ENCODE measurements at places on chromosomes 11 and 22.

- DNase-seq = no peak
Observed at GRCh38 chr11:123163621-123164020, 31.4 kb downstream of the CLMP start.

DNA sequence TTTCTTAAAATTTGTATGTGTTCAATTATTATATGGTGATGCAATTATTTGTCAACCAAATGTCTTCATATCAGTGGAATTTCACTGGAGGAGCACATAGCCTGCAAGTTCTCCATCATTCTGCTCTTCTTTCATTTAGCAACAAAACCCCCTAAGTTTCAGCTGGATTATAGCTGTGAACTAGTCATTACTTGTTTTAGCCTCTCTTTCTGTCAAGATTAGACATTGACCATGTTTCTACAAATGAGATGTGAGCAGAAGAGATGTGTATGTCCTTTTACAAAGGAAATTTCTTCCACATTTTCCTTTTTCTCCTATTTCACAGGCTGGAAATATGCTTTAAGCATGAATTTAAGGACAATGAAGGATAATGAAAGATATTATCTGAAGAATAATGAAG, 9.2 kb upstream of the NOX4 start:
- no peak for DNase-seq

- DNase-seq = no peak
Observed at GRCh38 chr11:94030059-94030458, 8.9 kb downstream of the HEPHL1 start.

DNA sequence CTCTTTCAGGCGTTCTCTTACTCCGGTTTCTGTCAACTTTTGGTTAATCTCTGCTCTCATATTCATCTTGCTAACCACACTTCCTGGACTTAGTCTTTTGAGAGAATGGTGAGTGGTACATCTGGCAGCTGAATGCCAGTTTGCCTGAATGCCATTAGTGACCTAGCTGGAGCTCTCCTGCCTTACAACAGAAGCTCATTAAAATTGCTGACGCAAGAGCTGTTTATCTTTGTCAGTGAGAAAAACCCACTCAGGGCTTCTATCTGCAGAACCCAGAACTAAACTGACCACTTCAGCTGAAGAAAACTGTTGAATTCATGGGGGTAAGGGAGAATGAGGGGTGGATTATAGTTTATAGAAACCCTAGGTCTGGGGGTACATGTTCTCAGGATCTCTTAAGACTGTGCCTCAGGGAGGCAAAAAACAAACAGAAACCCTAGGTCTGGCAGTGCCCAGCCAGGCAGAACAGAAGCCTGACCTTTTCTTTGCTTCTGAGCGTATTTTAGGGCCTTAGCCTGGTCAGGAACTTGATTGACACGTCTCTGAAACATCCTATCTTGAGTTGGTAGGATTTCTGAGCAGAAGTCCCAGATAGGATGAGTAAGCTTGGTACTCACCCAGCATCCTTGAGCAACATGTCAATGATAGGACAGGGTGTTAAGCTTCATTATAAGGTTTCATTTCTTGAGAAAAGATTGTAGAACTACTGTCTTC, 52.8 kb upstream of the YWHAH start:
- DNase-seq = no peak

- no peak for DNase-seq
Observed at GRCh38 chr22:49576241-49577141, 251.2 kb downstream of the BRD1 start.

DNA sequence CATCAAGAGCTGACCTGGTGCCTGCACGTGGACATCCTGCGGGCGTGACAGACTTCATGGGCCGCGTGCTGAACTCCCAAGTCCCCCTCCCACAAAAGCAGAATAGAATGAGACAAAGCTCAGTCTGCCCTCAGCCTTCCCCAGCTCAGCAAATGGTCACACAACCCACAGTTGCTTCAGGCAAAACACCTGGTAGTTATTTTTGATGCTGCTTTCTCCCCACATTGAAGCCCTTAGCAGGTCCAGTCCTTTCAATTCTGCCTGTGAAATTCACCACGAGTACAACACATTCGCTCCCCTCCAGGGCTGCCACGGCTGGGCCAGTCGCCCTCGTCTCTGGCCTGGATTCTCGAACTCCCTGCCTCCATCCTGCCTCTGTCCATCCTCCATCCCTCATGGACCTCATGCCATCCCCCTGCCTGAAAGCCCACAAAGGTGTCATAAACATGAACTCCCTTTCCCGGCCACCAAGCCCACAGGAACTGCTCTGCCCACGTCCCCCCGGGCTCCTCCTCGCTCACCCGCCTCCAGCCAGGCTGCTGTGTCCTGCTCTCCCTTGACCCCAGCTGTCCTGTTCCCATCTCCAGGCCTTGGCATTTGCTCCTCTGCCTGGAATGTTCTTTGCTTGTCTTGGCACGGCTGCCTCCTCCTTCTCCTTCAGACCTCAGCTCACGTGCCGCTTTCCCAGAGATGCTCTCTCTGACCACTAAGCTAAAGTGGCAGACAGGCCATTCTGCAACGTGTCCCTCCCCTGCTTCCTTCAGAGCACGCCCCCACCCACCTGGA, 42.1 kb downstream of the SCUBE1 start:
- DNase-seq = no peak

DNA sequence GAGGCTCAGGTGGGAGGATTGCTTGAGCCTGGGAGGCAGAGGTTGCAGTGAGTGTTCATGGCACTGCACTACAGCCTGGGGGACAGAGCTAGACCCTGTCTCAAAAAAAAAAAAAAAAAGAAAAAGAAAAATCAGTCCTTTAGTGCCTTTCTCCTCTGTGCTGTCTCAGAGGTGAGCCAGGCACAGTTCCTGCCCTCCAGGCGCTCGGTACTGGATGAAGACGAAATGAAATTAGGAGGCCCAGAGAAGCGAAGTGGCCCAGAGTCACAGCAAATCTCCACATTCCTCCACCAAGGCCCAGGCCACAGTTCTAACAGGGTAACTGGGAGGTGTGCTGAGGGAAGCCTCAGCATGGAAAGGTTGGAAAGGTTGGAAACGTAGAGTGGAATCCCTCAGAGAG, 4.9 kb downstream of the PLEKHB1 start:
- no peak for DNase-seq

GRCh38 chr11:83073884-83074283, 2.2 kb upstream of the RAB30 start:
- DNase-seq = no peak

GRCh38 chr22:40676644-40677043, 2.6 kb upstream of the MCHR1 start:
- DNase-seq = no peak

DNA sequence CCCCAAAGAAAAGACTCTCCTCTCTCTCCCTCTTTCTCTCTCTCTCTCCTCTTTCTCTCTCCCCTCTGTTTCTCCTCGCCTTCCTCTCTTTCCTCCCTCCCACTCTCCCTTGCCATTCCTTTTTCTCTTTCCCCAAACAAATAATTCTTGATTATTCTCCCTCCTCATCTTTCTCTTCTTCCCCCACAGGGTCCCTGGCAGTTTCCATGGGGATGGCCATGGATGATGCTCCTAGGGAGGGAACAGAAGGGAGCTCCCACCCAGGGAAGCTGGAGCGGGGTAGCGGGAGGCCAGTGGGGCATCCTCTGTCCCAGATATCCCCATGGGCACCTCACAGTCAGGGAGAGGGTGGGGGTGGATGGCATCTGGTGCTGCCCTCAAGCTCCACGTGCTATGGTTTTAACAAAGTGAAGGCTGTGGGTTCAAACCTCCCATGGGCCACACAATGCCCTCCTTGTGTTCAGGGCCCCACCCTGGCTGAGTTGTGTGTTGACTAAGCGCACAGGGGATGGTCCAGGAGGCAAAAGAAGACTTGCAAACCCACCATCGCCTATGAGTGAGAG, 266.4 kb downstream of the BUD13 start:
- no peak for DNase-seq

DNA sequence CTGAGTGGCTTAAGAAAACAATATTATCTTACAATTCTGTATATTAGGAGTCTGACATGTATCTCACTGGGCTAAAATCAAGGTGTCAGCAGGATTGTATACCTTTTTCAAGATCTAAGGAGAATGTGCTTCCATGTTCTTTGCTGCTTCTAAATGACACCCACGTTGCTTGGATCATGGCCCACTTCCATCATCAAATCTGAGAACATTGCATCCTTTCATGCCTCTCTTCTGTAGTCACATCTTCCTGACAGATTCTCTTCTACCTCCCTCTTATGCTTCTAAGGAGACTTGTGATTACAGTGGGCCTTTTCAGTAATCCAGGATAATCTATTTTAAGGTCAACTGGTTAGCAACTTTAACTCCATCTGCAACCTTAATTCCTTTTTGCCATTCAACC, 499.4 kb downstream of the FAM181B start:
- DNase-seq = no peak

- no peak for DNase-seq
Observed at GRCh38 chr11:2768471-2769408, 68.9 kb upstream of the KCNQ1OT1 start.

DNA sequence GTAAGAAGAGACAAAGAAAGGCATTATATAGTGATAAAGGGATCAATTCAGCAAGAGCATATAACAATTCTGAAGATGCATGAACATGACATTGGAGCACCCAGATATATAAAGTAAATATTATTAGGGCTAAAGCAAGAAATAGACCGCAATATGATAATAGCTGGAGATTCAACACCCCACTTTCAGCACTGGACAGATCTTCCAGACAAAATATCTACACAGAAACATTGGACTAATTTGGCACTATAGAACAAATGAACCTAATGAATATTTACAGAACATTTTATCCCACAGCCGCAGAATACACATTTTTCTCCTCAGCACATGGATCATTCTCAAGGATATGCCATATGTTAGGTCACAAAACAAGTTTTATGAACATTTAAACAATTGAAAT, 633.1 kb downstream of the JRKL start:
- DNase-seq = no peak

GRCh38 chr22:35912658-35913057, 116.0 kb downstream of the RBFOX2 start:
- no peak for DNase-seq

DNA sequence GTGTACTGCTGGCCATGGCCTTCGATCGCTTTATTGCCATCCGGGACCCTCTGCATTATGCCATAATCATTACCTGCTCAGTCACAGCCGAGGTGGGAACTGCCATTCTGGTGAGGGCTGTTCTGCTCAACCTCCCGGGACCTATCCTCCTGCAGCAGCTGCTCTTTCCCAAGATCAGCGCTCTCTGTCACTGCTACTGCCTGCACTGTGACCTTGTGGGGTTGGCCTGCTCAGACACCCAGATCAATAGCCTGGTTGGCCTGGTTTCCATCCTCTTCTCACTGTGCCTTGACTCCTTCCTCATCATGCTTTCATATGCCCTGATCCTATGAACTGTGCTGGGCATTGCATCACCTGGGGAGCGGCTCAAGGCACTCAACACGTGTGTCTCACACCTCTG, 24.9 kb upstream of the TRIM21 start:
- no peak for DNase-seq

GRCh38 chr22:37163575-37164504, 14.1 kb upstream of the IL2RB start:
- DNase-seq = no peak

GRCh38 chr22:27892811-27893210, 26.2 kb downstream of the PITPNB start:
- DNase-seq = no peak

DNA sequence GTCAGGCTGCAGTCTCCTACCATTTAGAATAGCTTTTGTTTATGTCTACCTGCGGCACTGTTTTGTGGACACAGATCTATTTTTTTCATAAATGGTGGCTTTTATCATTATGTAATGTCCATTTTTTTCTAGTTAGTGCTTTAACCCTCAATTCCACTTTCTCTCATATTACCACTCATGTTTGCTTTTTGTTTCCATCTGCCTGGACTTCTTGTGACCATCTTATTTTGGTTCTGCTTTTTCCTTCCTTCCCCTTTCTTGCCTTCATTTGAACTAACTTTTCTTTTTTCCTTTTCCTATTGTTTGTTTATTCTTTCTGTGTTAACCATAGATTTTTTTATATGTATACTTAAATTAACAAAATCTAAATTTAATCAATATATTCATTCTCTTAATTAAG, 98.5 kb upstream of the SLC22A12 start:
- no peak for DNase-seq

DNA sequence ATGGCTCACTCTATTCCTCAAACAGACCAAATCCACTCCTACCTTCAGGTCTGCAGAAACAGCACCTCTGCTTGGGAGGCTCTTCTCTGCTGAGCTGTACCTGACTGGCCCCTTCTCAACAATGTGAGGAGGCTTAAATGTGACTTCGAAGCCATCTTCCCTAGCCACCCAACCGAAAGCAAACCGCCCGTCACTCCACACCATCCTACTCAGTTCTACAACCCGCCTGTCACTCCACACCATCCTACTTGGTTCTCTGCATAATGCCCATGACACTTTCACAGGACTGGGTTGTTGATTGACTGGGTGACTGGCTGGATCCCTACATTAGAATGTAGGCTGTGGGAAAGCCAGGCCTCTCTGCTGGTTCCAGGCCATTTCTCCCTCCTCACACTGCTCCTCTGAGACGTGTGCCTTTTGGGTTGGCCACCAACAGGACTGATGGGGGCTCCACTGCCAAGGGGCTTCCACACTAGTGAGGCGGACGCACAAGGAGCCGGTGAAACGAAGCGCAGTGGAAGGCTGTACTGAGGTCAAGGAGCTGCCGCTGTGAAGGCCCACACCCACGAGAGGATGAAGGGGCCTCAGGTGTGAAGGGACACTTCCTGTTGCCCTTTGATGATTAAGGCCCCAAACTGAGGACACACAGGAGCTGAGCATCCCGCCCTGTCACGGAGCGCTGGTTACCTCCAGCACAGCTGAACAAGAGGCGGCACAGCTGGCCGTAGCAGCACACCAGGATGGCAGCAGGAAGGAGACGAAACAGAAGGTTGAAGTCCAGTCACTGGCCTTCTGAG, 47.5 kb upstream of the SPATA19 start:
- no peak for DNase-seq

GRCh38 chr11:563066-563811, 2.5 kb downstream of the RASSF7 start:
- no peak for DNase-seq

DNA sequence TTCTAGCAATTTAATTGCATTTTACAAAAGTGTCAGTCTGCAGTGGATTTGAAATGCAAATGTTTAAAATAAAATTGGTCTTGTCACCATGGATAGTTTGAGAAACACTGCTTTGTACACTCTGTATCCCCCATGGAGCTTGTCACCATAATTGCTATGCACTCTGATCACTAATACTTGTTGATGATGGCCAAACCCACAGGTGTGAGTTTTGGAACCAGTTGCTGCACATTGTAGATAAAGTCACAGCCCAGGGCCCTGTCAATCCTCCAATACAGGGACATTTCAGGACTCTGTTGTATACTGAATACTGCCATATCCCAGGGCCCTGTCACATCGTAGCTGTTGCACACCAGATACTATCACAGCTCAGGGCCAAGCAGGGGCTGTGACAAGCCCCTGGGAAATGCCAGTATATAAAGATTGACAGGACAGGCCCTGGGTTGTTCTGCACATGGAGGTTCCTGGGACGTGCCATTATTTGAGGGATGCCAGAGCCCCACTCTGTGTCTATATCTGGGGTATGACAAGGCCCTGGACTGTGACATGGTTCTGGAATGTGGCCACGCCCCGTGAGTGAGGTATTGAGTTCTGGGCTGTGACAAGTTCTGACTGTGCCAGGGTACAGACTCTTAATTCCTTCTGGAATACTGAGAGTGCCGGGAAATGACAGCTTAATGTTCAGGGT, 27.9 kb upstream of the SMPD1 start:
- no peak for DNase-seq

GRCh38 chr22:43643387-43643786, 168.7 kb downstream of the EFCAB6 start:
- DNase-seq = no peak

GRCh38 chr22:29306175-29306834, at the start of gene GAS2L1:
GAS2L1 (plus strand) TSS chr22:29306650; CDS start chr22:29308106, 1,456 bp downstream.
- no peak for DNase-seq

GRCh38 chr11:104695065-104695463, 203.2 kb downstream of the CASP12 start:
- no peak for DNase-seq
